ENCODE measurements at places on chromosomes 4 and X.

- DNase-seq, result peak; percentile 20
Measured at GRCh38 chr4:86048426-86048825, 311.4 kb downstream of the MAPK10 start.

GRCh38 chrX:37993837-37994619, 12.3 kb upstream of the SYTL5 start:
- DNase-seq, result no peak

- DNase-seq, result no peak
Measured at GRCh38 chr4:8874896-8875680, 3.4 kb upstream of the HMX1 start.

DNA sequence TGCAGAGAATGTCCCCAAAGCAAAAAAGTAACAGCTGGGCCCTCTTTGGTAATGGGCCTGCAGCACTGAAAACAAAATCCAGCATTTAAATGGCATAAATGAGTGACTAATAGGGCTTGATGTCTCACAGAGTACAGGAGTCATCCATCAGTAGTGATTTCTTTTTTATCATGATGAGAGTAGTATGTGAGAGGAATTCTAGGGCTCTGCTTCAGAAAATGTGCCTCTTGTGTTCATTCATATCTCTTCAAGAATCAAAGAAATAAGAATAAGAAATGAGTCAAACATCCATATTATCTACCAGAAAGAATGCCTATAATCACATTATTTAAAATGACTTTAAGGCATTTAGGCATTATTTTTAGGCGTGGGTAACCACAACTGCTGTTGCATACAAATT, 792.9 kb upstream of the HTR2C start:
- DNase-seq, result no peak

DNA sequence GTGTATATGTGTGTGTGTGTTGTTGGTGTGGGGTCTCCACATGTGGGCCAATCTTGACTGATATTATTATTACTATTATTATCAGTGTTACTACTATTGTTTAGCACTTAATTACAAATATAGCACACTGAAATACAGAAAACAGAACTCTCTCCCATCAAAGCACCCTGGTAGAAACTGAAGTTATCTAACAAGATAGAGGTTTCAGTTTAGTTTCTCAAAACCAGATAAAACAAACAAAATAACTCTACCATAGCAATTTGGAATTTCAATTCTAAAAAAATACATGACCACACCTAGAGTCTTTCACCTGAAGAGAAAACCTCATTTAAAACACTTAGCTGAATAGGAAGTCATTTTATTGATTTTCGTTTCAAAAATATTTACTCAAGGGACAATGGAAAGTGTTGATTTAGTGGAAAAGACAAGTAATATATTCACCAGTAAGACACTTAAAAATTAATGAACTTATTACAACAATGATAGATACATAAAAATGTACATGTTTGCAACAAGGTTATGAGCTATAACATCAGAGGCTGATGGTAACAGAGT, 252.3 kb downstream of the PDHA2 start:
- DNase-seq, result no peak

- DNase-seq, result no peak
Measured at GRCh38 chr4:183100827-183101226, 1.8 kb downstream of the WWC2 start.

DNA sequence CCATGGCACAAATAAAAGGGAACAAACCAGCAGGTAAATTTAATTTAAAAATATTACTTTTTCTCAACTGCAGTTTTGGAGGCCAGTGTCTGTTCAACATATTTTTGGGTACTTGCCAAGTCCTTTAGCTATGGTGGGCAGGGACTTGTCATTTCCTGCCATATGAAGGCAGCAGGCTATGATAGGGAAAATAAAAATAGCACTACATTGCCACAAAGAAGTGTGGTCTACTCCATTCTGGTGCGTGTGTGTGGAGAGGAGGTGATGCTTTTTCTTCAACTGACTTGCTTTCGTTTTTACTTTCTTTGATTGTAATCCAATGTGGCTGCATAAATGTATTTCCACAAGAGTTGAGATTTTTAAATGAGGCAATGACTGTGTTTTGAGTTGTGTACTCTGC, 17.2 kb downstream of the GPR174 start:
- peak; percentile 35 for DNase-seq

GRCh38 chrX:72304877-72305276, 837 bp downstream of the CITED1 start:
- no peak for DNase-seq

DNA sequence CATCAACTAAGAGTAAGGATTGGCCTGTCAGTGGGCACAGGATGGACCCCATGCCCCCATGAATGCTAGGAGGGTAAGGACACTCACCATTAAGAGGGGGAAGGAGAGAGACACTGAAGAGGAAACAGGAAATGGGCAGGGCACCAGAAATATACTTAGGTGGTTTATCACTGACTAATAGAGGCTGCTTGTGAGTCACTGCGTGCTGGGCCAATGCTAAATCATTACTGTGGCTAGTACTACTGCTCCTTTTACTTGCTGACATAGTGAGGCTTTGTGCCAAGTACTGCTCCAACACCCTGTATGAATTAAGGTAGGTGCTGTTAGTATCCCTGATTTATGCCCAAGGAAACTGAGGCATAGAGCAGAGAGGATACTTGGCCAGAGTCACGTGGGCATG, 130.4 kb upstream of the FRMPD4 start:
- DNase-seq, result no peak

Data from suppressor macrophage treated with lipopolysaccharide for 4 hours (primary cell).